ENCODE measurements at places on chromosomes 5 and 9.

GRCh38 chr9:87619346-87619745 is 106.6 kb upstream of the CTSL start:
- DNase-seq, result no peak

GRCh38 chr9:36441966-36442365 is 41.9 kb upstream of the RNF38 start:
- DNase-seq, result no peak

DNA sequence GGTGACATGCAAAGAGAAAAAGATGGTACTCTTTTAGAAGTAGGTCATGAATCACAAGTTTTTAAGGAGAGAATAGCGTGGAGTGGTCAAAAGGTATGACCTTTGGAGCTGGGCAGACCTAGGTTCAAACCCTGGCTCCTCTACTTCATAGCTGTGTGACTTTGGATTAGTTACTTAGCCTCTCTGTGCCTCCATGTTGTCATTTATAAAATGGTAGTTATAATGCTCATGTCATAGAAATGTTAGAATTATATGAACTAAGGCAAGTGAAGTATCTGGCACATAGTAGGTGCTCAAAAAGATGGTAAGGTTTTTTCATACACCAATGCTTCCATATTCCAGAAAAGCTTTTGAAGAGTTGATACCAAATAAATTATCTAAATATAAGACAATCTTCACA is 7.3 kb downstream of the F2R start:
- DNase-seq, result no peak

DNA sequence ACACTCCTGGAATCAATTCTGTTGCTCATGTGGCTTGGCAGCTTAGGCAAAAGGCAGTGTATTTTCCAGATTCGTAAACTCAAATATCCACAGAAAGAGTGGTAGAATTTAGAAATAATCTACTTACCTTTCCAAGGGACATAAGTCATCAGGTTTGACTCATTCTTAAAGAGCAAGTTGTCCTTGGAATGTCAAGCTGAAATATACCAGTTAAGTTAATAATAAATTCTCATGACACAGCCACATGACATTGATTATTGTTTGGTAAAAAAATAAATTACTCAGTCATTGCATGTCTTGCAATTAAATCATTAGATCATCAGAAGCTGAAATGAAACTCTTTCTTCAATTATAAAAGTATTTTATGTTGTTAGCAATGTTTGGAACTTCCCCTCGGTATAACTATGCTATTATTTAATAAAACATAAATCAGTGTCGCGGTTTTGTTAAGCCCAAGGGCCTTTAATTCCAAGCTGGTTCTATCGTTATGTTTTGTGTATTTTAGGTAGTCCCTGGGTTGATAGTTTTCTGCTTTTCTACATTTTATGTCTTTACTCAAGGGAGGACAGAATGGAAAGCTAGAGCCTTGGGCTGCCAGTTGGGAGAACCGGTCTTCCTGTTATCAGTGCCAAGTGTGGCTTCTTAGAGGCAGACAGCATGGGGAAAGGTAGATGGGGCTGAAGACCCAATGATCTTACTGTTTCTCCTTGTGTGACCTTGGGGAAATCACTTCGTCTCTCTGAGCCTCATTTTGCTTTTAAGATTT is 79.3 kb upstream of the PRLR start:
- no peak for DNase-seq

DNA sequence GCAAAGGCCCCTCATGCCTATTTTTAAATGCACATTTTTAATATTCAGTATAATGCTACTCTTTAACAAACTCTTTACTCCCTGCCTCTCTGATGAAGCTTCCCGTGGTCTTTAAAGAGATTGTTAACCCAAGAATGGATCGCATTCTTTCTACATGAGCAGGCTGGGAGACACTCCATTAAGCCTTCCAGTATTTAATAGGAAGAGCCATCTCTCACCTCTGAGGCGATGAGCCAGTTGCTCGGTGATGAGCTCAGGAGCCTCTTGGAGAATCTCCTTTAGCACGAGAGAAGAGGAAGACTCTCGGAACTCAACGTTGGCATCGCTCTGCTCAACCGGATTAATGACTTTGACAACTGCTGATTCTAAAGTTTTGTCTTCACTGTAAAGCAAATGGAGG is 59.6 kb downstream of the PRUNE2 start:
- no peak for DNase-seq

GRCh38 chr9:131262327-131263032 is 13.8 kb downstream of the FAM78A start:
- DNase-seq, result no peak

GRCh38 chr9:86965636-86966395 is 18.5 kb upstream of the GAS1 start:
- no peak for DNase-seq

Measured in stimulated activated CD4-positive, alpha-beta T cell treated with anti-CD3 and anti-CD28 coated beads, Interleukin-4, amount 100 ng/mL, for 4 hours (primary cell).